ENCODE measurements at places on chromosomes 13 and 19.
A peak's percentile ranks its signal among the peaks of the same experiment; 100 is the strongest.

GRCh38 chr19:19347401-19348110 is 26.9 kb downstream of the MAU2 start:
- no peak for DNase-seq

DNA sequence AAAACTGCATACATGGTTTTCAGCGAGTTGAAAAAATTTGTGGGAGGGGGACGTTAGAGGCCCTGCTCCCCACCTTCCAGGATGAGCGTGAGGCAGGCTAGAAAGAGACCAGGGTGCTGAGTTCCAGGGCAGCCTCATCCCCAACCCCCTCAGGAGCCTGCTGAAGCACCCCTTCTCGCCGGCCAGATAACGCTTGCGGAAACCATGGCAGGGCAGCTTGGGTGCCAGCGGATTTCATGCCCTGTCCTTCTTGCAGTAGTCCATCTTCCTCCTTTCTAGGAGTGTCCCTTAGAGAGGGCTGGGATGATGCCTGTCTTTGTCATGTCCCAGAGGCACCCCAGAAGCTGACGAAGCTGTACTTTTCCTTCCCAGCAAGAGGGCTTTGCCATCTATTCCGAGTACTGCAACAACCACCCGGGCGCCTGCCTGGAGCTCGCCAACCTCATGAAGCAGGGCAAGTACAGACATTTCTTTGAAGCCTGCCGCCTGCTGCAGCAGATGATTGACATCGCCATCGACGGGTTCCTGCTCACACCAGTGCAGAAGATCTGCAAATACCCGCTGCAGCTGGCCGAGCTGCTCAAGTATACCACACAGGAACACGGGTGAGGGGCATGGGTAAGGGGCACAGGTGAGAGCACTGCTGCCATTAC is 19.0 kb upstream of the C1QTNF9 start:
- no peak for DNase-seq

DNA sequence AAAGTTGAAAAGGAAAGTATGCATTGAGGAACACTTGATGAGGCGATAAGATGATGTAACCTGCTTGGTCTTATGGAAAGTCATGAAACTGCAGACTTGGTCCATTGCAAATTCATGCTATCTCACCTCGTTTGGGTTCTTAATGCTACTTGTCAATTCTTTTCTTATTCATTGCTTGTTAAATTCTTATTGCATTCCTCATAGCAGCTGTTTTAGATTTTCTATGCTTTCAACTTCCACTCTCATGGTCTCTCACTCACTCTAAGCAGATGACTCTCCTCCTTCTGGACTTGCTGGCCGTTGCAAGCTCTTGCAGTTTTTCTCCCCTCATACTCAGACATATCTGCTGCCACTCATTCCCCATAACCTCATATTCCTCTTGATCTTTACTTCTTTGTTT is 67.8 kb upstream of the CSNK1A1L start:
- DNase-seq: no peak

DNA sequence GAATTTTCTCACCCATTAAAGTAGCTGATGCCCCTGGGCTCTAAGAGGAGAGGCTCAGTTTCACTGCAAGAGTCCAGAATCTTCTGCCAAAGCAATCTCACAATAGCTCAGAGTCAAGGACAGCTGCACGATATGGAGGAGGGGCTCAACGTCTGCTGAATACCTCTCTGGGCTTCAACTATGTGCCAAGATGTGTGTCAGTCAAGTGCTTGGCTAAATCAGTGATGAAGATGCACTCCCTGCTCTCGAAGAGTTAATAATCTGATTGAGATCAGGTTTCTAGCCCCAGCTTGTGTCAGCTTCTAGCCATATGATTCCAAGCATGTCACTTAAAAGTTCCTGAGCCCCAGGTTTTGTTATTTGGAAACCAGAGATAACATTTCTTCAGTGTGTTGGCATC is 46.8 kb downstream of the KLF12 start:
- no peak for DNase-seq

GRCh38 chr13:99004978-99005377 is 27.1 kb upstream of the DOCK9 start:
- DNase-seq: no peak

DNA sequence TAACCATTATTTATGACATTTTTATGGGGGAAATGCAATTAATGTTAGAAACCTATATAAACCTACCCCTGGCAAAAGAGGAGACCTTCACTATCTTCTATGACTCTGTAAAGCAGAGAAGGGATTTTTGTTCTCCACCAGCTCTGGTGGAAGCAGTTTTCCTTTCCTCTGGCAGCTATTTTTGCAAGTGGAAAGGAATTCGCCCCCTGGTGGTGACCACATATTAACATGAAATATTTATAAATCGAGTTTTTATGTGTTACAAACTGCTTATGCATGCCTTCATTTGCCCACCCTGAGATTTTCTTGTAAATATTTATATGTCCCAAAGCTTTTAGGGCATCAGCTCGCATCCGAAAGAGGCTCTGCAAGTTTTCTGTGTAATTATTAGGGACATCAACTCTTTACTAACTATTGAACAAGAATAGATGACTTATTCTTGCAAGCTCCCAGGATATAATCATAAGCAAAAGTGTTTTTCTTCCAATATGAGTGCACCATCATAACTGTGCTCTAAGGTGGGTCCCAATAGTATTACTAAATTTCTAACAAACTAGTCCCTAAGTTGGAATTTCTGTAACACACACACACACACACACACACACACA is 62.4 kb downstream of the SERTM1 start:
- peak; percentile 21 for DNase-seq

- DNase-seq: no peak
These were observed at the start of gene KLK8 for GRCh38 chr19:51001515-51001914. KLK8 (minus strand) TSS chr19:51001604; CDS start chr19:51001167, 437 bp downstream.
